Fibroblast of the conjunctiva (primary cell): ENCODE measurements at places on chromosomes 1 and 21.

- DNase-seq: no peak
Observed at GRCh38 chr1:44067266-44068250, 36.3 kb upstream of the SLC6A9 start.

- DNase-seq: no peak
Observed at GRCh38 chr21:34612056-34612455, 2.9 kb downstream of the RCAN1 start.

GRCh38 chr1:93631626-93632365 is 49.8 kb downstream of the BCAR3 start:
- DNase-seq: no peak

- DNase-seq: no peak
Observed at GRCh38 chr21:25974964-25975363, 195.6 kb downstream of the APP start.

DNA sequence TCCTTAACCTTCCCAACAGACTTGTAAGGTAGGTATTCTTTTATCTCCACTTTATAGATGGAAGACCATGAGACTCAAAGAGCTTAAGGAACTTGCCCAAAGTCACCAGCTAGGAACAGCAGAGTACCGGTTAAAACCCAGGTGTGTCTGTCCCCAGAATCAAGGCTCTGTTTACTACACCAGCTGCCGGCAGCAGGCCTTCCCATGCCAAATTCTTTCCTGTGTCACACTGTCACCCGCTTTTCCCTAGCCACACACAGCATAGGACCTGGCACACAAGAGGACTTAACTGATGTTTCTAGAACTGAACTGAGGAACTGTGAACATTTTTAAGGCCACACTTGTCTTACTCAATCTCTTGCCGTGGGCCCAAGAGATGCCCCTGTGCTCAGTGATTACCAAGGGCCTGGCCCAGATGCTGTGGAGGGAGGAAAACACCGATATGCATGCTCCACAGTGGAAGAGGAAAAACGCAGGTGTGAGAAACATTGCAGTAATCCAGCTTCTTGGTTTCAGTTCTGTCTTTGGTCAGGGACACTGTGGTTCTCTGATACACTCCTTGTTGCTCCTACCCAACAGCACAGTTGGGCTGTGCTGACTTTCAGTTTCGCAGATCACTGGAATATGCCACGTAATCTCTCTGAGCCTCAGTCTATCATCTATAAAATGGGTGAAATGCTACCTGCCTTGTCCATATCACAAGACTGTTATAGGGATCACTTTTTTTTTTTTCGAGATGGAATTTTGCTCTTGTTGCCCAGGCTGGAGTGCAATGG is 13.9 kb upstream of the LY9 start:
- DNase-seq: no peak

DNA sequence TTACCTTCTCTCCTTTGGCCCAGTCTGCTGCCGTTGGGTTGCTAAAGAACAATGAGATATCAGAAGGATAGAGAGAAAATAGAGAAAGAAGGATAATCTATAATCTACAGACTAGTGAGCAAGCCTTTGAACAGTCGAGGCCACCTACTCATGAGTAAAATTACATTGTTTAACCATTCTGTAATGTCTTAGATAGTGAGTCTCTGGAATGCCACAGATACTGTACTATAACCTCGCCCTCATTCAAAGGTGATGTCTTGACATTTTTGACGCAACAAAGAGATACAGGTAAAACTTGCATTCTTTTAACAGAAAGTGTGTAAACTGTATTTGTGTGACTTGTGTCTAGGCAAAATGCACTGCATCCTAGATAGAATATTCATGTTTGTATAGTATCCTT is 77.9 kb downstream of the LAMC1 start:
- no peak for DNase-seq

- no peak for DNase-seq
Observed at GRCh38 chr1:237556911-237557310, 333.8 kb downstream of the ZP4 start.

- no peak for DNase-seq
Observed at GRCh38 chr1:173208868-173209267, 1.7 kb upstream of the TNFSF4 start.

- DNase-seq: no peak
Observed at GRCh38 chr1:24178407-24178806, 8.7 kb downstream of the IFNLR1 start.

DNA sequence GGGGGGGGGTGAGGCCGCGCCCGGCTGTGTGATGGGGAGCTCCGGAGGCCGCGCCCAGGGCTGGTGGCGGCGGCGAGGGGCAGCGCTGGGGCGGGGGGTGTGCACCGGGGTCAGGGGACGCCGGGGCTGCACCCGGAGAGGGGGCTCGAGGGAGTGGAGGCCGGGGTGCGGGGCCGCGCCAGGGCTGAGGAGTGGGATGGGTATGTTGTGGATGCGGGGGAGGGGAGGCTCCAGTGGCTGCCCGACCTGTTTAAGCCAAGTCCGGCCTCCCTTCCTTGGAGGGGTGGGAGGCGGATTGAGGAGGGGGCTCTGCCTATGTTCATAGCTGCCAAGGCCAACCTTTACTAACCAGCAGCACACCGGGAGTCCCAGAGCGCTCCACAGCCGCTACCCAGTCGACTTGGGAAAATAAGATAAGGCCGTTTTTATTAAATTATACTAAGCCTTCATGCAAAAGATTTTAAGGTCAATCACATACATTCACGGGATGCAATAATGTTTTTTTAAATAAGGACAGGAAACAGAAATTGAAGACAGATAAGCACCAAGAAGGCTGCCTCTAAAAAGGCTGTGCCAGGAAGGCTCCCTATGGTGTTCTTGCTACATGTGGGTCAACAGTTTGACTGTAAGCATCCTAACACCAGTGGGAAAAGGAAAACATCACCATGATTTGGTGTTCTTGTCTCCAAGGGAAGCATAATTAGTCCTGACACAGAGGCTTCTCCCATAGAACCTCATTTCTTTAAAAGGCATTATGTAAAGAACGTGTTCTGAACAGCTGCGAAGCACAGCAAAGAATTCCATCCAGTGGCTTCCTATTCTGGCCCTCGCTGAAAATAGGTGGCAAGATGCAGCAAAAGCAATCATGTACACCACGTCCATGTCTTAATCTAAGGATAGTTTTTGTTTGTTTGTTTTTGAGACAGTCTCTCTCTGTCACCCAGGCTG is 626 bp upstream of the HLCS start:
- no peak for DNase-seq

DNA sequence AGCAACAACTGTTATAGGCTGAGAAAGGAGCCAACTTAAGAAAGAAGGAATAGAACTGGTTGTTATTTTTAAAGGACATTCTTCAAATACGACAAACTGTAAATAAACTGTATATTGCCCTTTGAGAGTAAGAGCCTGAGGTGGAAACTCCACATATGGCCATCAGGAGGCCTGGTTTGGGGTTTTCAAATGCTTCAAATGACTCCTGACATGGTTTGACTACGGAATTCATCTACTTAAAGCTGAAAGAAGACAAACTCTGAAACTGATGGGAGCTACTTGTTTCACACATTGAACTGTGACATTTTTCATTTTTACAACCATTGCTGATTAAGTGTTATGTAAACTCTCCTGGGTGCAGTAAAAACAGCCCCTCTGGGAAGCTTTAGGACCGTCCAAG is 59.8 kb downstream of the NGF start:
- no peak for DNase-seq

GRCh38 chr1:154714638-154715037 is 106.7 kb upstream of the ADAR start:
- DNase-seq: no peak

DNA sequence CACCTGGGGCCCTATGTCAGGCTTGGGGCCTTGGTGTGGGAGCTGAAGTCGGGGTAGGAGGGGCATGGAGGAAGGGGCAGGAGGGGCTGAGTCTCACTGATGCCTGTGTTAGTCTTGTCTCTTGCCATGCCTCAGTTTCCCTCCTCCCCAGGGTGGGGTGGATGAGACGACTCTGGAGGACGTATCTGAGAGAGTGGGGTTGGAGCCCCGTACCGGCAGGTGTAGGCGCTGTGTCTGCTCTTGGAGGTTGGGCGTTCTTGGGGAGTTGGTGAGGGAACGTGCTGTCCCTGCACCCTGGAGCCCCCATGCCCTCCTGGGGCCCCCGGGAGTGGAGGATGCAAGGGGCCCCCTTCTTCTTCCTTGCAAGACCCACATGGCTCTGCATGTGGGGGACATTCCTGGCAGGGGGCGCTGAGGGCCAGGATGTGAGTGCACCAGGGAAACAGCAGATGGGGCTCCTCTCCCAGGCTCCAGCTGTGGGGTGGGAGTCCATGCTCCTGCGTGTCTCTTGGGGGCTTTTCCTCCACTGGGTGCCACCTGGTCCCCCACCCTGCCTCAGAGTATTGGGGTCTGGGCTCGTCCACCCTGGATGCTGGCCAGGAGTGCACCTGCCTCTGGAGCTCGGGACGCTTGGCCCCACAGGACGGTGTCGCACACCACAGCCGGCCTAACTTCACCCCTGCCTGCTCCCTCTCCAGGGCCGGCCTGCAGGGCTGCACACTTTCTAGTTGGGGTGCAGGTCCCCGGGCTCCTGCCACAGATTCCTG is 1.4 kb upstream of the TNFRSF14 start:
- no peak for DNase-seq

- DNase-seq: no peak
Observed at GRCh38 chr1:65119951-65120350, 28.1 kb upstream of the AK4 start.

GRCh38 chr1:51653127-51653526 is 36.2 kb downstream of the OSBPL9 start:
- no peak for DNase-seq

- DNase-seq: no peak
Observed at GRCh38 chr21:44065428-44065827, 41.8 kb upstream of the PWP2 start.

- no peak for DNase-seq
Observed at GRCh38 chr1:202578001-202578504, 132.2 kb downstream of the SYT2 start.

DNA sequence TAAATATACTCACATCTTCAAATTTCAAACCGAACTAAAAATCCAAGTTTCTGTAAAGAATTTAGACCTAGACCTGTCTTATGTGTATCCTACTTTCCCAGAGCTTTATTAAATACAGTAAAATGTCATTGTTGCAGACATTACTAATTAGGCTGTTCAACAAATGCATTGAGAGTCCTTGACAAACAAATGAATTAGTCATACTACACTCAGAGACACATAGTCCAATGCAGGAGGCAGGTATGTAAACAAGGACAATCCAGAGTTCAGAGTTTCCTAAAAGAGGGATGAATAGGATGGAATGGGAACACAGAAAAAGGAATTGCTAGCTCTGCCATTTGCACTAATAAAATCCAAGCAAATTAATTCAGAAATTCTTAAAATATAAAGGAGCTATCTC is 1.6 kb upstream of the EGLN1 start:
- DNase-seq: no peak

GRCh38 chr1:221025956-221026355 is 146.7 kb downstream of the HLX start:
- DNase-seq: no peak

DNA sequence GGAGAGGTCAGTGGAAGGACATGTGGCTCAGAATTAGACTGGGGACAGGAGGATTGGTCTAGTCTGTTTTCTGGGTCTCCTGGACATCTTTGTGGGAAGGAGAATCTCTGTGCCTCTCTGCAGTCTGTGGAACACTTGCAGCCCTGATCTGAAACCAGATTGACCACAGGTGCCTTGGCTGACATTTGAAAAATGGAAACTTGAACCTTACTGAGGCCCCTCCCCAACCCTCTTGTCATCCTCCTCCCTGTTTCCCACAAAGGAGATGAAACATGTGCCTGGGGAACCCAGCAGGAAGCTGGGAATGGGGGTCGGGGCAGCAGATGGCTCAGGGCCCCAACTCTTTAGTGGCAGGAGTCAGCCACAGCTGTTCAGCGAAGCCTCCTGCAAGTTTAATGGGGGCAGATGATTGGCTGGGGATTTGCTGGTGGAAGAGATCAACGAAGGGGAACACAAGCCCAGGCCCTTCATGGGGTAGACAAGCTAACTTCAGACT is 18.1 kb downstream of the VASH2 start:
- no peak for DNase-seq

GRCh38 chr1:18175530-18176377 is 68.2 kb downstream of the IGSF21 start:
- DNase-seq: no peak

- no peak for DNase-seq
Observed at GRCh38 chr1:213779228-213779627, 208.5 kb upstream of the PROX1 start.

DNA sequence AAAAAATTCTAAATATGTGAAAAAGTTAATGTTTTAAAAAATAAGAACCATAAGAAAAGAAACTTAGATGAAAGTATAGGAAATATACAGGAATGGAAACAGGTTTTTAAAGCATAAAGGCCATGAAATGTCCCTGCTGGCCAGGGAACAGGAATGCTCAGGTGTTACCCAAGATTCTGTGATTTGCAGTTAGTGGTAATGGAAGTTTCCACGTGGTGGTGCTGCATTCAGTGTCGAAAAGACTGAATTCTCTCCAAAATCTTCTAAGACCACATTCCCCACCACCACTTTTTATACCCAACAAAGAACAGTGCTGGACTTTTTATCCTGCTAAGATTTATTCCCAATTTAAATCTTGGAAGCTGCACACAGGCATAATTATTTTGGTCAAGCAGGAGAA is 126.2 kb downstream of the PRRX1 start:
- no peak for DNase-seq

GRCh38 chr1:64112281-64112680 is 91.1 kb upstream of the UBE2U start:
- no peak for DNase-seq

GRCh38 chr1:228101994-228102790 is 933 bp downstream of the C1orf35 start:
- DNase-seq: no peak

- DNase-seq: no peak
Observed at GRCh38 chr1:166136222-166136621, 30.6 kb downstream of the FAM78B start.

DNA sequence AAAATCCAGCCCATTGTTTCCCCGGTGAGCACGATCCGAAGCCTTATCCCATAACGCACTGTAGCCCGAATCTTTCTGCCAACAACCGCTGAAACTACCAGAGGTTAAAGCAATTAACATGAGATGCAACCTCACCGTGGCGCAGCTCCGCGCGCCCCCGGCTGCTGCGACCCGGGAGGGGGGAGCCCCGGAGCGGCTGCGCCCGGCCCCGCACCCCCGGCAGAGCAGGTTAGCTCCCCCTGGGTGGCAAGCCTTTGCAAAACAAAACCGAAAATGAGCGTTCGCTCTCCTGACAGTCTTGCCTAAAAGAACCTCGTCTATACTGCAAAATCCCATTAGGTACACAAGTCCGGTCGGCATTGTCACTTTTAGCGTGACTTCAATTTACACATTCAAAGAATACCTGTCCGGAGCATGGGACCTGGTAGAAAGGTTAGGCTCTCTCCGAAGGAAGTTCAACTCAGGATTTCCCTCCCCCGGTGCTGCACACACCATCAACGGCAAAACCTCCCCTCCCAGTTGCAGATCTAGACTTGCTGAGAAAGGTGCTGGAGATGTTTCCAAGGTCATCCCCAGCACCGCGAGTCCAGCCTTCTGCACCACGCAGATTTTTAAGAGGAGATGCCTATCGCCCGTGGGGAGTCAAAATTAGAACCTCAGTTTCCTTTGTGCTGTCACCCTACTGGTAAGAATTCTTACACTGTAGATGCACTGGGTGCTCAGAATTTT is 107.5 kb downstream of the ZNF281 start:
- no peak for DNase-seq

- DNase-seq: no peak
Observed at GRCh38 chr1:229893762-229894444, 173.1 kb upstream of the GALNT2 start.
